Left forelimb (tissue), 1 donor: ENCODE measurements at places on chromosomes 1 and 21.

- no peak for DNase-seq
Observed at GRCh38 chr1:175116903-175117302, 49.3 kb downstream of the TNN start.

DNA sequence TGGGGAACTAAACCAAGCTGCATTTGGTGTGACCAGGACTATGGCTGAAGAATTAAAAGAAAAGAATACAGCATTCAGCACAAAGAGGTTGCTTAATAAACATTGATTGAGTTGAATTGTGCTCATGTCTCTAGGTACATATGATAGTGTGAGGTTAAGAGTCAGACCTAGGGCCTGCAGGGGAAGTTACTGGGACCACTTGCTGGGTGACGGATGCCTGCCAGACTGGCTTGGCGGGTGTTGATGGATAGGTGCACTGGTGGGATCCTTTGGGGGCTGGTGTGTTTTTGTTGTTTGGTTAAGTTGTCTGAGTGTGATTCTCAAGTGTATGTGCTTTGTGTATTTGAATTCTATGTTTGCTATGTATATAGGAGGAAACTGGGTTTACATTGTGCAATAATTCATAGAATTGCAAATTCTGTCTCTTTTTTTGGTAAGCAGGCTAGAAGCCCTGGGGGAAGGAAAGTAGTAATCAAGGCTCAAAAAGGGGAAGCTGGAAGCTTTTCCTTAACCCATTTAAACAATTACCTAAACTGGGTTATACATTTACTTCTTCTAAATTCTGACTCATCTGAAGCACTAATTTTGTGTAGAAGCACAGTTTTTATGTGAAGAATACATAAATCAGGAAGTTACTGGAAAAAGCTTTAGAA, 1.8 kb downstream of the CD101 start:
- no peak for DNase-seq

GRCh38 chr21:26449161-26449560, 123.9 kb downstream of the CYYR1 start:
- DNase-seq: no peak

- no peak for DNase-seq
Observed at GRCh38 chr1:208233546-208233945, 10.6 kb downstream of the PLXNA2 start.

GRCh38 chr1:156150333-156151011, 2.9 kb upstream of the SEMA4A start:
- DNase-seq: no peak

- DNase-seq: no peak
Observed at GRCh38 chr1:19495000-19495656, 9.8 kb upstream of the CAPZB start.

- DNase-seq: no peak
Observed at GRCh38 chr1:244006961-244007360, 44.1 kb upstream of the ZBTB18 start.

DNA sequence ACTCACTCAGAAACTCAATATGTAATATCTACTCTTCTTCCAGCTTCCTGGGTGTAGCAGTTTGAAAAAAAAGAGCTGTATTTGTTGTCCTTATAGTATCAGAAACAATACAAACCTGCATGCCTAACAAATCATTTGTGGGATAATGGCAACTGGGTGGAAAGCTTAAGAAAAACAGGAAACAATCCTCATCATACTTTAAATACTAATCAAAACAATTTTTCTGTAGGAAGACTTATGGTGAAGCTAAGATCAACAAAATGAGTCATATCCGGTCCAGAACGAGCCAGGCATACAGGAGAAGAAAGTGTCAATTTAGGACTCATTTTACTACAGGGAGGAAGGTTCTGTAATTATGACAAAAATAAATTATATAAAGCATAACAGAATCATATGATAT, 181.8 kb upstream of the ADGRL4 start:
- no peak for DNase-seq

- no peak for DNase-seq
Observed at GRCh38 chr1:172642970-172643369, 15.9 kb upstream of the FASLG start.

- peak; percentile 64 for DNase-seq
Observed at GRCh38 chr21:46126309-46127238, 28.7 kb downstream of the COL6A2 start.

- no peak for DNase-seq
Observed at GRCh38 chr1:162535501-162535900, 26.0 kb upstream of the UAP1 start.

GRCh38 chr1:7366286-7366954, 404.7 kb upstream of the VAMP3 start:
- DNase-seq: no peak

- no peak for DNase-seq
Observed at GRCh38 chr1:71303617-71304041, 222.8 kb upstream of the ZRANB2 start.

- no peak for DNase-seq
Observed at GRCh38 chr1:75099581-75099980, 34.6 kb upstream of the LHX8 start.

GRCh38 chr21:43364851-43365424, 62.0 kb downstream of the SIK1 start:
- DNase-seq: no peak

GRCh38 chr1:61436016-61436415, 288.9 kb downstream of the TM2D1 start:
- DNase-seq: no peak

DNA sequence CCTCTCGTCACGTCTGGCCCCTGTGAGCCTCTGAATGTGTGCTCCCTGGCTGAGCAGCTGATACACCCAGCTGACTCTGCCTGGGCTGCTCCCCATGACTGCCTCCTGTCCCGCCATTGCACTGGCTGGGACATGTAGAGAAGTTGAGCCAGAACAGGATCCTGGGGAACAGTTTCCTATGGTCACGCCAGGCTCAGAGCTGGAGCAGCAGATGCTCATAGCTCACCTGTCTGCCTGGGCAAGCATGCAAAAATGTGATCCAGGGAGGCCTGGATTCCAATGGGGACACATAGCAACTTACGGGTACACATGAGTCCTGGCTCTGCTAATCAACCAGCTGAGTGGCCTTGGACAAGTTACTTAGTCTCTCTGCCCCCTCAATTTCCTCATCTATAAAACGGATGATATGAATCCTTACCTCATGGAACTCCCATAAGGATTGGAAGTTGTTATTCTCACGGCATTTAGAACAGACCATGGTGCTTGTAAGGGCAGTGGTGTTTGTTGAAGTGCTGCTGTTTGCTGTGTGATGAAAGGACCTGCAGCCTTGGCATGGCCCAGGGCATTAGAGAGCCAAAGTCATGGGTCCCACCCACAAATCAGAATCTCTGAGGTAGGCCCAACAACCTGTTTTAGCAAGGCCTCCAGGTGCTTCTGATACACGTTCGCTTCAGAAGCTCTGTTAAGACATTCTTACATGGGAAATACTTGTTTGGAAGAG, 150.3 kb upstream of the VANGL1 start:
- DNase-seq: no peak

DNA sequence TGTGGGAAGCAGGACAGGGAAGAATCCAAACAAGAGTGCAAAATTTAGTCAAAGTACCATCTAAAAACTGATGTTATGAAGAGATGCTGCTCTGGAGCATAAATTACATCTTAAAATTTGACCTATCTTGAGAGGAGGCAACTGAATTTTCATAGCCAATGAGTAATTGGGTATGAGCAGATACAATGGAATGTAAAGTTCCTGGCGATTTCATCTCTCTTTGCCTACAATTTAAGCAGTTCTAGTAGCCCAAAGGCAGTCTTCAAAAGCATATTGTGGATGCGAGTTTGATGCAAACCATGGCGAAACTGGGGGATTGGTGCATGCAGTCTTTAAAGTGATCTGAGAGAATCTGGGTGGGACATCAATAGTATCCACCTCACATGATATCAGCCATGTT, 1265.9 kb downstream of the BRINP3 start:
- no peak for DNase-seq

DNA sequence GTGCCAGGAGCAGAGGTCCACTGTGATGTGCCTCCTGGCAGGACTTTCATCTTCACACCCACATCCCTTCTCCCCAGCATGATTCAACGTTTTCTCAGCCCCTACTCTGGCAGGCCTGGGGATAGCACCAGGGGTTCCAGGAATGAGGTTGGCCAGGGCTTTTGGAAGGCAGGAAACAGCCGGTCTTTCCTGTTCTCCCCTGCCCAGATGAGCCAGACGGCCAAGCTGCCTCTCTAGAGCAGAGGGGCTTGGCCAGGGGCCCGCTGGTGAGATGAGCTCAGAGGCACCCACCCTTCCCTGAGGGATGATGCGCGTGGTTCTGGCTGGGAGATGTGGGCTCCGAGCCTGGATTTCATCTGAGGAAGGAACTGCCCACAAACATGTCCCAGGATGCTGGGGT, 4.3 kb upstream of the MFAP2 start:
- DNase-seq: peak; percentile 81

DNA sequence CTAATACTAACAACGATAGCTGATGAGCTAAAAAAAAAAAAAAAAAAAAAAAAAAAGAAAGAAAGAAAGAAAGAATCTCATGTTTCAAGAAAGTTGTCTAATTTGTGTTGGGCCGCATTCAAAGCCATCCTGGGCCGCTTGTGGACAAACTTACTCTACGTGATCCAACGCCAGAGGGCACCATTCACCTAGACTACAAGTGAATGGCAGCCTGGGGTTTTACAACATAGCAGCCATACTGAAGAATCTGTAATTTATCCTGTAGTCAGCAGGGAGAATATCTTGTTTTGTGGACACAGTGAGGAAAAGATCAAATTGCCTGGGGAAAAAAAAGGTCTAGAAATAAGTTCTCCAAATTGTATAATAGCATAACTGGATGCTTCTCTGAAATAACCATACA, 47.0 kb downstream of the CYP2J2 start:
- DNase-seq: no peak

- no peak for DNase-seq
Observed at GRCh38 chr1:205805082-205805711, 7.8 kb downstream of the SLC41A1 start.

GRCh38 chr1:29657816-29658215, 421.5 kb downstream of the PTPRU start:
- DNase-seq: no peak

- no peak for DNase-seq
Observed at GRCh38 chr1:7299994-7300393, 471.1 kb upstream of the VAMP3 start.

- DNase-seq: no peak
Observed at GRCh38 chr1:79955966-79956365, 949.4 kb upstream of the ADGRL4 start.

DNA sequence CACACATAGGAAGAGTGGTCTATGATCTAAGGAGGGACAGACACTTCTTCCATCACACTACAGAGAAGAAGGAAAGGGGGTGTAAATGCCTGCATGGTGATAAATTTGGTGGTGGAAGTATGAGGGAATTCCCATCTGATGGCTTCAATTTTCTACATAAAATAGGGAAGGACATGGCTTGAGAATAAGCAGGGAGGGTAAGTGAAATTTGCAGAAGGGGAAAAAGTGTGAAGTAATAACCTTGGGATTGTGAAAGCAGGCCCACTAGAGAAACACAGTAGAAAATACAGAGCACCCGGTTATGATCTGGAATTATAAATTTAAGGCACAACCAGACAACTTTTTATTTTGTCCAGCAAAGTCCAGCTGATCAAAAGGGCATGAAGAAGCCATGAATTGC, 22.7 kb upstream of the HIVEP3 start:
- no peak for DNase-seq

DNA sequence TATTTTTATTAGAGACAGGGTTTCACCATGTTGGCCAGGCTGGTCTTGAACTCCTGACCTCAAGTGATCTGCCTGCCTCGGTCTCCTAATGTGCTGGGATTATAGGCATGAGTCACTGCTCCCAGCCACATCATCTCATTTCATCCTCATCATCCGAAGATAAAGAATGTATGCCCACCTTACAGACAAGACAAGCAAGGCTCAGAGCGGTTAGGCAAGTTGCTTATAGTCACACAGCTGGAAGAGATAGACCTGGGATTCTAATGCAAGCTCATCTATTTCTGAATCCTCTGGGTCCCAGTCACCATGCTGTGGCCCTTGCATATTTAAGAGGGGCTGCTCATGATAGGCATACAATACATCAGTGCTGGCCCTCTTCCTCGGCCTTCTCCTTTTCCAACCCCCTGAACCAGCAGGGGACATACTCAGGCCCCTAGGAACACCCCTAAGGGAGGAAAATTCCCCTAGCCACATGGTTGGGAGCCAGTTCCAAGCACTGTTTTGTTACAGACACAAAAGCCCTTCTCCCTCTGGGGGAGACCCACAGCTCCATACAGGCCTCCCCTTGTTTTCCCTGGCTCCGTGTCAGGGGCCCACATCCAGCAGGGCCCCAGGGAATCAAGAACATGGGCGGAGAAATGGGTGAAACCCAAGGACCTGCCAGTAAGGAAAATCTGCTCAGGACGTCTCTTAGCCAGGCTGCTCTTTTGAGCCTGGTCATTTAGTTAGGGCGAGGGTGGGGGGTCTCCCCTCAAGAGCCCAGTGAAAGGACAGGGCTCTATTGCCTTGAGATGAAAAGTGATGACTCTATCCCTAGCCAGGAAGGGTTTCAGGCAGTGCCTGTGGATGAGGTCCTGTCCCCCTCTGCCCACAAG, 6.9 kb downstream of the CSRP1 start:
- DNase-seq: no peak

DNA sequence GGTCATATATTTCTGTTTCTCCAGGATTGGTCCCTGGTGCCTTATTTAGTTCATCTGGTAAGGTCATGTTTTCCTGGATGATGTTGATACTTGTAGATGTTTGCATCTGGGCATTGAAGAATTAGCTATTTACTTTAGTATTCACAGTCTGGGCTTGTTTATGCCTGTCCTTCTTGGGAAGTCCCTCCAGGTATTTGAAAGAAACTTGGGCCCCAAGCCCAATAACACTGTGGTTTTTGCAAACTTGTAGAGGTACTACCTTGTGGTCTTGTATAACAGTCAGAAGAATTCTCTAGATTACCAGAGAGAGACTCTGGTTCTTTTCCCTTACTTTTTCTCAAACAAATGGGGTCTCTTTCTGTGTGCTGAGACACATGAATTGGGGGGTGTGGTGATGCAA, 251.4 kb upstream of the B3GALT2 start:
- DNase-seq: no peak

GRCh38 chr1:90823686-90824085, 106.6 kb upstream of the BARHL2 start:
- DNase-seq: no peak

GRCh38 chr1:116760487-116760886, 6.3 kb downstream of the CD2 start:
- DNase-seq: no peak

DNA sequence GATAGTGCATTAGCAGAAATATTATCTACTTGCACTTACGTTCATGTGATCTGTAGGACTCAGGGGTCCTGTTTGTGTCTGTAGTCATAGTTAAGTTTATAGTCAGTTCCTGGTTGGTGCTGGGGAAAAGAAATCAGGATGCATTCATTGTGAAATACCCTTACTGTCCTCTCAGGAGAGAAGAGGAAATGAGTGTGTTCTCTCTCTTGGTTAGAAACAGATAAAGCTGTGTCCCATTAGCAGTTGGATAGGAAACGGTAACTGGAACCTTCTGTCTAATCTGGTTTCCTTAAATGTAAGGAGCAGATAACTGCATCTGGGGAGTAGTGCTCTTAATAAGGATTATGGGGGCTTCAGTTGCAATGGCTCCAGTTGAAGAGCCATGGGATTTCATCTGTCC, 8.9 kb downstream of the SDCCAG8 start:
- no peak for DNase-seq

- no peak for DNase-seq
Observed at GRCh38 chr1:64337926-64338325, 132.0 kb upstream of the CACHD1 start.
